Kidney epithelial cell (primary cell): ENCODE measurements at places on chromosomes 13 and 19. TPM values are rescaled to one million over a fixed set of nuclear protein-coding genes. Genes with fewer than 3 reads are reported as not detected.

- DNase-seq = no peak
These were observed 339.2 kb downstream of the DNAJC15 start for GRCh38 chr13:43362556-43362955.

DNA sequence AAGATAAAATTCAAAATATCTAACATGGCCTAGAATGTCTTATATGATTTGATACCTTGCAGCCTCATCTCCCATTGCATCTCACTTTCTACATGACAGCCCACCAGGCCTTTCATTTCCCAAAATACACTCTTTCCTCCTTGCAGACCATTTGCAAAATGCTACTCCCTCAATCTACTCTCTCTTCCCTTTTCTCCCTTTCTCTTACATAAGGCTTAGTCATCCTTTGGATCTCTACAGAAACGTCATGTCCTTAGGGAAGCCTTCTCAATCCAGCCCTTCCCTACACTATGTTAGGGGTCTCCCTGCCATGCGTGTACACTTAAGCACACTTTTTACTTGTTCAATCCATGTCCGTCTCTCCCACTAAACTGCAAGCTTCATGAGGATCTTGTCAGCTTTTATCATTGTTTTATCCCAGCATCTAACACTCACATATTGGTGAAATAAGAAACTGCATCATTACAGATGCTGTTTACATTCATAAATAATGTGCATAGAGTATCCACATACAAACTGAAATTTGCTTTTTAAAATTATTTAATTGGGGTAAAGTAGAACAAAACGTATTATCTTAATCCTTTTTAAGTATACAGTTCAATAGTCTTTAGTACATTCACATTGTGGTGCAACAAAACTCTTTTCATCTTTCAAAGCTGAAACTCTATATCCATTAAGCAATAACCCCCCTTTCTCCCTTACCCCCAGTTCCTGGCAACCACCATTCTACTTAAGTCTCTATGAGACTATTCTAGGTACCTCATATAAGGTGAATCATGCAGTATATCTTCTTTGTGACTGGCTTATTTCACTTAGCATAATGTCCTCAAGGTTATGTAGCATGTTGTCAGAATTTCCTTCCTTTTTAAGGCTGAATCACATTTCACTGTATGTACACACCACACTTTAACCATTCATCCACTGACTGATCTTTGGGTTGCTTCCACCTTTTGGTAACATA lies 11.5 kb upstream of the WBP4 start:
- DNase-seq = no peak

DNA sequence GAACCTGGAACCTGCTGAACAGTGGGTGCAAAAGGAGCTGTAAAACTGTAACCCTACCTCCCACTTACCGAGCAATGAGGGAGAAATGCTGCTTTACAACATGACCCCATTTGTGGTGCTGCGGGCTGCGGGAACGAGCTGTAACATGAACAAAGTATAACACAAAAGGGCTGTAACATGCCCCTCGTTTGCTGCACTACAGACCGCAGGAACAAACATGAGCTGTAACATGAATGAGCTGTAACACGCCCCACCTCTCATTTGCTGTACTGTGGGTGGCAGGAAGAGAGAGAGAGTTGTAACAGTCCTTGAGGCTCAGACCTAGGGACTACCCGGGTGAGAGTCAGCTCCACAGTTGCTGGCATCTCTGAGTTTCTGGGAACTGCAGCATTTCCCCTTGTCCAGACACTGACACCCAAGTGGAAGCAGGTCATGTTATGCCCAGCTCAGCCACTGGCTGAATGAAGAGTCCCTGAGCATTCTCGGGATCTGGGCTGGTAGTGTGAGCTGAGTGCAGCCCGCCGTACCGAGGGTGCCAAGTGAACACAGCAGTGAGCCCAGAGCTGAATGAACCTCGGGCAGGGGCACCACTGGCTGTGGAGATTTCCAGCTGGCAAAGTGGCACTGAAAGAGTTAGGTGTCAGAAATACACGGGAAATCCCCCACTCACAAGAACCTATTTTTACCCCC lies 1385.3 kb upstream of the SPRY2 start:
- DNase-seq = no peak

The CALR3 gene
- not detected in 2 replicates for total RNA-seq

The PRTN3 gene
- total RNA-seq = not detected in 2 replicates
